Testis (tissue), 5 donors: ENCODE measurements at places on chromosomes 6 and 20.

DNA sequence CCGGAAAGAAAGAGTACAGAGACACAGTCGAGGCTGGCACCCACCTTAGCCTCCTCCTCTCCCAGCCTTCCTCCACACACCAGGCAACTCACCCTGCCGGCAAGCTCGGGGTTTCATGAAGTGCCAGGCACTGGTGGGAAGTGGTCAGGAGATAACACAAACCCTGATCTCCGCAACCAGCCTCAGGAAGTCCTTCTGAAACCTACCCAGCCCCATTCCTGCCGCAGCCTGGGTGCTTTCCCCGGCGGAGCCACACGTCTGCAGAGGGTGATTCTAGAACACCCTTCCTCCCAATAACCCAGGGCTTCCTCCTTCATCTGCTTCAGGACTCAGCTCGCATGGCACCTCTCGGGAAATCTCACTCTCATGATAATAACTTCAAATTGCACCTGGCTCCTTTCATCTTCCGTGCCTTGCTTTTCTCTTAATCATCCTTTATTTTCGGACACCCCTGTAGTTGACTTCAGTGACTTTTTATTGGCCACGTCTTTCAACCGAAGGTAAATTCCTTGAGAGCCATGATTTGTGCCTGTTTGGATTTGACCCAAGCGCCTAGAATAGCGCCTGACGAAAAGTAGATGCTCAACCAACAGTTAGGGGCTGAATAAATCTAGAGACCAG lies 8.7 kb upstream of the HLA-E start:
- no peak for DNase-seq

- no peak for DNase-seq
These were observed 51.0 kb upstream of the CEP162 start for GRCh38 chr6:84278321-84278998.

GRCh38 chr6:35016502-35017321 lies 124.4 kb downstream of the TCP11 start:
- peak; percentile 85 for DNase-seq

DNA sequence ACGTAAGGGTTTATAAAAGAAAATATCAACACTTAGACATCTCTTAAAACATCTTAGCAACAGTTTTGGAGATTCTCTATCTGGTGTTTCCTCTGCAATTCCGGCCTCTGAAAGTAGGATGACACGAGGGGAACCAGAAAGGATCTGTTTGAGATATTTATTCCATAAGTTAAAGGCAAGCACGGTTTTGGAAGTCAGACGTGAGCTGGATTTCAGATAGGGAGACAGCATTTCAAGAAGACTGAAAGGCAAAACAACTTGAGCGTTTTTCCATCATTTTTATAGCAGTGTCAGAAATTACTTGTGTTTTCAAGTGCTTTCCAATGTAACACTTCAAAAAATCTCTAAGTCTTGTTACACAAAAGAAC lies 52.9 kb upstream of the BTN3A2 start:
- no peak for DNase-seq

GRCh38 chr6:30834646-30835045 lies 49.7 kb upstream of the DDR1 start:
- DNase-seq, result no peak

DNA sequence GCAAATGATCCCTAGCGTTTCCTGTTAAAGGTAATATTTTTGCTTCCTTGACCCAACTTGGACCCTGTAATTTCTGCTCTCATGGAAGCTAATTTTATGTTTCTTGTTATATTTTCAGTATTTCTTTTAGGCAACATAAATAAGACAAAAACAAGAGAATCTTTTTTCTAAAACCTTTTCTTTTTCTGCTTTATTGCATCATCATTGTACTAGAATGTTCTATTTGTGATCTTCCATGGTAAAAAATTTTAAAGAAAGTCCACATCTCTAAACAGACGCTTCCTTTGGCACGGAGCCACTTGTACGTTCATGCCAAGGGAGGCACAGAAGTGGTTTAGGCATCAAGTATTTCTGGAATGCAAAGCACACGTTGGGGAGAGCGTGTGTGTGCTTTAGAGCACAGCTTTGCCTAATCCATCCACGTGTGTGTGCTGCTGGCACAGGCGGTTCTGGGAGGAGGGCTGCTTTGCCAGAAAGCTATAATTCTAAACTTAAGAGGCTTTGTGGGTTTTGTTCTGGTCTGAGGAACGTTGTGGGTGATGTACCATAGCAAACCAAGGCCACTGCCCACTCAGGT lies 98.3 kb downstream of the SASH1 start:
- DNase-seq, result peak; percentile 73

DNA sequence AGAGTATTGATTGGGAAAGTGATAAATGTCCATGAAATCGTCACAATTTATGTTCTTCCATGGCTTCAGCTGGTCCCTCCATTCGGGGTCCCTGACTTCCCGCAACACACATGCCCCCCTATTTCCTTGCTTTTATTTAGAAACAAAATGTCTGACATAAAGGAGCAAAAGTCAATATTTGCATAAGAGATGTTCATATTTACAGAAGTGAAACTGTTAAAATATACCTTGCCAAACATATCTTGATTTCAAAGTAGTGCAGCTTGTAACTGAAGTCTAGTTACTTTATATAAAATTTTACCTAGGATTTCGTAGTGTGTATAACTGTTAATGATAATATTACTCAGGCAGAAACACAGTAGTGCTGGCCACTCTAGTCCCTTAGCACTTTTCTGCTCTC lies 548.9 kb upstream of the ADGRB3 start:
- no peak for DNase-seq

DNA sequence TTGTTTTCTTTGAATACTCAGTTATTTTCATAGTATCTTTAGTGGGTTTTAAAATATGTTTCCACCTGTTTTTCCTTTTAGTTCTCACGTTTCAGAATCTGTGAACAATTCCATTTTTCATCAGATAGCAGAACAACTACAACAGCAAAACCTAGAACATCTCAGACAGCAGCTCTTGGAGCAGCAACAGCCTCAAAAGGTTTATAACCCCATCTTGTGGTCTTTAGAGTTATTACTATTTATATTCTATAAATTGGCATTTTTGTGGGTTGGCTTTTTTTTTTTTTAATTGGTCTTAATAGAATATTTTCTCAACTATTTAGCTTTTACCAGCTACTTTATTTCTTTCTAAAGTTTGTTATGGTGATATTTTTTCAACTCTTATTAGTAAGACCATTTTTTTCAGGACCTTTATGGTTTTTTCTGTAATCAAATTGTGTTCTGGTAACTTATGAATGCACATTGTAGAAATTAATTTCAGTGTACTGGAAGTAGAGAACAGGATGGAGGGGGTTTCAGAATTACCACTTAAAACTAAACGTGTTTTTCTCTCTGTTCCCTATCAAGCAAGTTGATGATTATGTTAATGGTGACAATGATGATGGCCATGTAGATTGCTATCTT lies 72.2 kb downstream of the SCAF8 start:
- no peak for DNase-seq

DNA sequence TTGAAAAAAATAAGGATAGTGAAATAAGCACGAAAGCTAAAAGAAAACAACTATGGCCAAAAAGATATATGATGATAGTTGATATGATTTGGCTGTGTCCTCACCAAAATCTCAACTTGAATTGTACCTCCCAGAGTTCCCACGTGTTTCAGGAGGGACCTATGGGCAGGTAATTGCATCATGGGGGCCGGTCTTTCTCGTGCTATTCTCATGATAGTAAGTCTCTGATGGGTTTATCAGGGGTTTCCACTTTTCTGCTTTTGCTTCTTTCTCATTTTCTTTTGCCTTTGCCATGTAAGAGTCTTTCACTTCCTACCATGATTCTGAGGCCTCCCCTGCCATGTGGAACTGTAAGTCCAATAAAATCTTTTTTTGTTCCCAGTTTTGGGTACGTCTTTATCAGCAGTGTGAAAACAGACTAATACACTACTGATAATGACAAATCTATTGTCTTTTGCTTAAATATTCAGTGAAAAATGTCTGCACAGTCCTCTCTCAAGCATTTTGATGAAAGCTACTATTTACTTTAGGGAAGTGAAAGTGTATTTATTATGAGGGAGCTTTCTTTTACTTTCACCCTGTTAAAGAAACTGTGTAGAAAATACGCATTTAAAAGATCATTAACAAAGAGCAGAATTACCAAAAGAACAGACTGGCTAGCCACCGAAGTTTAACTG lies 389.1 kb downstream of the HTR1B start:
- DNase-seq, result no peak

- DNase-seq, result peak; percentile 43
These were observed 27.7 kb upstream of the LAMA4 start for GRCh38 chr6:112281821-112282615.

GRCh38 chr6:144896289-144896688 lies 611.2 kb downstream of the UTRN start:
- DNase-seq, result no peak

DNA sequence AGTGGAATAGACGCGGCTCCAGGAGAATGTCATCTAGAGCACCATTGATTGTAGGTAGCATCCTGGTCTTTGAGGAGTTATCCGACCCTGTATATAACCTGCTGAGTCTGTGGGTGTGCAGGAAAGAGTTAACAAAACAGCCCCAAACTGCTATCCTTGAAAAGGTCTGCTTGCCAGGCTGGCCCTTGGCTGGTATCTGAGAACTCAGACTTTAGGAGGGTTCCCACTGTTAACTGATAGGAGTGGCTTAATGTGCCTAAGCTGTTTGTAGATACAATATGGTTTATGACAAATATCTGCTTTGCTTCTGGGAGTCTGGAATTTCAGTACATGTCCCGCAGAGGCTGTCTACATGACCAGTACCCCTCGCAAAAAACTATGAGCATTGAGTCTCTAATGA lies 27.6 kb upstream of the MCUR1 start:
- DNase-seq, result no peak

DNA sequence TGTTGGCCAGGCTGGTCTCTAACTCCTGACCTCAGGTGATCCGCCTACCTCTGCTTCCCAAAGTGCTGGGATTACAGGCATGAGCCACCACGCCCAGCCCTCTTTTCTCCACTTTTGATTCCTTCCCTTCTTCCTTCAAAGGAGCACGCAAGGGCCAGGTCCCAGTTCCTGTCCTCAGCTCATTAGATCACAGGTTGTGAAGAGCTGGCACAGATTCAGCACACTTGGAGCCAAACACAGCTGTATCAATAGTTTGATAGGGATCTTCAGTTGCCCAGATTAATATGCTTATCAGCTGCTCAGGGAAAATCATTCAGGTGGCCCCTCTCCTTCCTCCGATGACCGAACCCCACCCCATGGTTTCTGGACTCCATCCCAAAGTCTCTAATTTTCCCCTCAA lies 14.4 kb upstream of the SLC22A23 start:
- no peak for DNase-seq

GRCh38 chr6:54921891-54922290 lies 75.3 kb downstream of the FAM83B start:
- DNase-seq, result no peak

DNA sequence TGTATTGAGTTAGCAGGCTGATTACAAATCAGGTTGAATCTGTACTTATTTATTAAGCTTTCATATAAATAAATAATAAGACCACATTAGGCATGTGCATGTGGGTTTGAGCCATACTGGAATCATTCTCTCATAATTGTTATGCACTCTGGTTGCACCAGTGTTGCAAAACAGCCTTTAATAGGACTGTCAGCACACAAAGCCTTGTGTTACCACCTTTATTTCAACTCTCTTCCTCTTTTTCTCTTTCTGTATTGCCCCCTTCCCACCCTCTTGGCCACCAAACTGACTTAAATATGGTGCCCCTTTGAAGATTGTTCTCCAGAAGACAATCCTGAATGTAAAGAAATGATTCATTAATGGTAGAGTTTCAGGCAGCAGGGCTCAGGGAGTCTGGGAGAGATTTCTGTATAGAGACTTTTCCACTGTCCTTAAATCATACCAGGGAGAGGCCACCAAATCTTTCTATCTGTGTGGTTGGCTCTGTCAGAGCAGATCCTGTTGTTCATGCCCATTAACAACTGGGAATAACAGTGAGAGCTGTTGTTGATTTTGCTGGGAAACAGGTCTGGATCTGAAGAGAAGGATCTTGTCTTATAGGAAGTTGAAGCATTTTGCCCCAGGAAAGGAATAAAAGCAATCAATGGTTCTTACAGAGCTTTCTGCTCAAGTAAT lies 131.6 kb upstream of the SOX4 start:
- no peak for DNase-seq

DNA sequence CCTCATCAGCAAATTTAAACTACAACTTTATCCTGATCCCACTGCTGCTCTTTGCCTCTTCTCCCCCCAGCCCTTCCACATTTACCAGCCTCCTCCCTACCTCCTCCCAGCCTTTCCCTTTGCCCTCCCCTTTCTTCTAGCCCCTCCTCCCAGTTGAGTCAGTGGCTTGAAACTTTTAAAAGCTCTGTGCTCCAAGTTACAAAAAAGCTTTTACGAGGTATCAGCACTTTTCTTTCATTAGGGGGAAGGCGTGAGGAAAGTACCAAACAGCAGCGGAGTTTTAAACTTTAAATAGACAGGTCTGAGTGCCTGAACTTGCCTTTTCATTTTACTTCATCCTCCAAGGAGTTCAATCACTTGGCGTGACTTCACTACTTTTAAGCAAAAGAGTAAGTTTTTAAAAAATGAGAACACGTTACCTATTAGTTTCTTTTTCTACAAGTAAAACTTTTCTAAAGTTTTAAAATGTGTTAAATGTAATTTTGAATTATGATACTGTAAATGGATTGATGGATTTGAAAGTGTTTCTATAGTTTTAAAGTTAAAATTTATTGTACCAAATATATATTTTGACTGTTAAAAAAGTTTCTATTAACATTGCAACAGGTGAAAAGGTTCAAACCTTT lies at the start of gene GJA1:
TSS of gene GJA1 (plus strand) at position 203 of the 626 bp plus-strand sequence. CDS start 11,202 bp downstream, outside the sequence.
- peak; percentile 66 for DNase-seq

- no peak for DNase-seq
These were observed 207.9 kb downstream of the ERMARD start for GRCh38 chr6:169959136-169960002.

- no peak for DNase-seq
These were observed 8.1 kb upstream of the DLGAP4 start for GRCh38 chr20:36298061-36298460.

DNA sequence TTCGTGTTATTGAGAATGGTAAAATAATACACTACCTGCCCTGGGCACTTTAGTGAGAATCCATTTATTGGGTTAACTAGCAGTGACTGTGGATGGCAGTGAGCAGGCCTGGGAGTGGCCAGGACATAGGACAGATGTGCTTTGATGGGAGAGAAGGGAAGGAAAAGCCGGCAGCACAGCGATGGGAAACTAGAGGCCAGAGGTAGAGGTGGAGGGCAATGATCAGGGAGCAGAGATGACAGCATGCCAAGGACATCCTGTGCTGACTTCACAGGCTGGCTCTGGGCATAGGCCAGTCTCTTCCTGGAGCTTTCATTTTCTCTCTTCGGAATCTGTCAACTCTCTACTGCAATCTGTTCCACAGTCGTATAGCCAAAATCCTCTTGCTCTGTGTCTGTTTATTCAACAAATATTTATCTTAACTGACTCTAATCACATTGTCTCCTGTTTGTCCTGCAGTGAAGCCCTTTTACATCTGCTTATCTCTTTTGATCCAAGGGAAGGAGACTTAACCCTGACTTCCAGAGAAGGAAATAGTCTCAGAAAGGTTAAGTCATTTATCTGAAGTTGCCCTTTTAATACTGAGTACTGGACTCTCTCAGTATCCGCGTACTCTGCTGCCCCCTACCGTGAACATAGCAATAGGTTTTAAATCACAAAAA lies 18.4 kb upstream of the MMP24 start:
- peak; percentile 88 for DNase-seq
